ENCODE measurements at places on chromosomes 2 and 18.
A peak's percentile ranks its signal among the peaks of the same experiment; 100 is the strongest.

DNA sequence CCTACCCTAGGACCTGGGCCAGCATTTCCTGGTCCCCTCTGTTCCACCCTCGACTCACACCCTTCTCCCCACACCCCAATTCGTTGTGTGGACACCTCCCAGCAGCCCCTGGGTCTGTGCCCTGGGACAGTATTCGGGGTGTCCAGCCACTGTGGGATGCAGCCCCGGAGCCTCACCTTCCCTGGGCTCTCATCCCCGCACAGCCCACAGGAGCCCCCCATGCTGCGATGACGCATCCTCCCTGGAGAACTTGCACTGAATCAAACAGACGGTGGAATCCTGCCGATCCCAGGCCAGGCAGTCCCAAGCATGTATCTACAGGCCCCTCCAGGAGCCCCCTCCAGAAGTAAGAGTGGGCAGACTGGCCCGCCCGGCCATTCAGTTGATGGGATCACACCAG, 9.7 kb downstream of the ITM2C start:
- peak; percentile 70 for DNase-seq

DNA sequence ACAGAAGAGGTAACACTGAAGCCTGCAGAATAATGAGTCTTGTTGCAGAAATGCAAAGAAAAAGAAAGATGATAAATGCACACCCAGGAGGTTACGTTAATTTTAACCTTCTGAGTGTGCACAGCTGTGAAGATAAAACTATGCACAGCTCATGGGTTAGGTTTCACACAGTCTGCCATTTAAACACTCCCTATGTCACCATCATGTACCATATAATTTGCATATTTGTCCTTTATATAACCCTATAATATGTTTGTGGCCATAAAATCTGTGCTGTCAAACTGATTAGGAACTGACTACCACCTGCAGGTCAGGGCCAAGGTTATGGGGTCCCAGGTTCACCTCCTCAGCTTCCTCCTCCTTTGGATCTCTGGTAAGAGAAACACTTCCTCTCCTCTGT, 205.5 kb downstream of the RPIA start:
- no peak for DNase-seq

- no peak for DNase-seq
Measured at GRCh38 chr2:181157326-181157725, 176.9 kb downstream of the UBE2E3 start.

DNA sequence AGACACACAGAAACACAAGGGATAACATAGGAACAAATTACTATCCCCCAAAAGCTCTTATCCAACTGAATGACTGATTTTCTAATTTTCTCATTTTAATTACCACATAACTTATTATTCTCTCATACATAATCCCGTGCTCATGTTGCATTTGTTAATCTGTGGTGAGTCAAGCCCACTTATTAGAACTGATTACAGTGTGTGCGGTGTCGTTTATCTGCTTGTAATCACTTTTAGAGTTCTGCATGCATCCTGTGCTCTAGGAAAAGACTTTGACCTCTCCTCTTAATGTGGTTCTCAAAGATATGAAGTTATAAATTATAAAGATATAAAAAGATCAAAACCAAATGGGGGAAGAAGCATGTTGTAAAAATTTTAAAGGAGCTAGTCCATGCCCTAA, 29.7 kb downstream of the CNDP1 start:
- DNase-seq = no peak

GRCh38 chr18:10739152-10739551, 213.3 kb downstream of the NAPG start:
- no peak for DNase-seq

GRCh38 chr2:112698834-112699515, 21.8 kb upstream of the NT5DC4 start:
- DNase-seq = no peak

GRCh38 chr2:228144961-228145360, 36.5 kb downstream of the SPHKAP start:
- DNase-seq = no peak

- DNase-seq = no peak
Measured at GRCh38 chr18:27185025-27185763, at the start of gene CHST9. CHST9 (minus strand) TSS chr18:27185308; CDS start chr18:27142809, 42,499 bp downstream.

- DNase-seq = no peak
Measured at GRCh38 chr2:226123300-226123699, 676.3 kb downstream of the IRS1 start.

- no peak for DNase-seq
Measured at GRCh38 chr18:37604032-37604431, 38.4 kb upstream of the CELF4 start.

DNA sequence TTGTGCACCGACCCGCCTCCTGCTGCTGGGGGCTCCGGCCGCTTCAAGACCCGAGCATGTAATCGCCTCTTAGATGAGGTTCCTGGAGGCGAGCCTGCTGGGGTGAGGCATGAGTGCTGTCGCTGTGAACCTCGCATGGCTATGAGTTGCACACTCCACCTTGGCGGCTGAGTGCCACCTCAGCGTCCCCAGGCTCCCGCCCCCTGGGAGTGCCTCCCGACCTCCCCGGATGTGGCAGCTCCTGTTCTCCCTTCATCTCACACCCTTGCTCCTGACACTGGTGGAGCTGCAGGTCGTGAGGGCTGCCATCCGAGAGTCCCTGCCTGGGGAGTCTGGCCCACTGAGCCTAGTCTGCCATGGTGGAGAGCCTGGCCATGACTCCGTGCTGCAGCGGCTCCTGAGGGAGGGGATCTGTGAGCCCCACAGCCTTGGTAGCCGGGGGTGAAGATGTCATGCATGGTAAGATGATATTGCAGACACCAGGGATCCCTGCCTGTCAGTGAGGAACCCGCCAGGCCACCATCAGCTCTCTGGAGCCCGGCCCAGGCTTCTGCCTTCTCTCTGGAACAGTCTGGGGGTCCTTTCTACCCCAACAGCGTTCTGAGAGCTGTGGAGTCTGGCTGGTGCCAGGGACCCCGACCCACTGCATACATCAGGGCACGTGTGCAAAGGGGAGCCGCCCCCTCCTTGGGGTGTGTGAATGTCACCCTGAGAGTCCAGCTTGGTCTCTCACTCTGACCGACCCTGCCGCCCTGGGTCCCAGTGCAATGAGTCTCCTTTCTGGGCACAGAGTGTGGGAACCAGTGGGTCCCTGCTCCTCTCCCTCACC, 61.6 kb upstream of the HS6ST1 start:
- peak; percentile 78 for DNase-seq

All from suprapubic skin (tissue), 4 donors.